Stimulated activated CD8-positive, alpha-beta memory T cell treated with anti-CD3 and anti-CD28 coated beads, Interleukin-7, amount 100 ng/mL, for 24 hours (primary cell): ENCODE measurements at places on chromosomes 13 and 19.

- DNase-seq = no peak
These were observed 47.2 kb downstream of the COMP start for GRCh38 chr19:18743784-18744418.

DNA sequence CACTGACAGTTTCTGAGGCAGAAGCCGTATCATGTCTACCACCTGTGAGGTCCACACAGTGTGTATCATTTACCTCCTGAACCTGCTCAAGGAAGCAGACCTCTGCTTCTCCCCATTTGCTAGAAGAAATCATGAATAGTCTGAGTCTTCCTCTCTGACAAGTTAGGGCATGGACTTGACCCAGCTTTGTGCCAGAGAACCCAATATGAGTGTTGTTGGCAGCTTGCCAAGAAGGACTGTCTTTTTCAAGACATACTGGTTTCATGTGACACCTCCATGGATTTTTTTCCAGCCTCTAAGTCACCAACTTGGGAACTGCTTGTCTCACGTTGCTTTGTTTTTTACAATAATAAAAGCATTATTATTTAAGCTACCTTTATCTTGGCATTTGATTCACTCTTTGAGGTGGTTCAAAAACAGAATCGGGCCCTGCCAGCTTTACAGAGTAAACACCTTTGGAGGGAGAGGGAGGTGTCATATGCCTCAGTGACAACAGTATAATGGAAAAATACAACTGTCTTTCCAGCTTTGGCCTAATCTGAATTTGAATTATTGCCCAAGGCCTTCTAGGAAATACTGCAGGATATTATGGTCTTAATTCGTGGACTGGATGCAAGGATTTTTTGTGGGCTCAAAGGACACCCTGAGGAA is 9.6 kb downstream of the ZNF211 start:
- no peak for DNase-seq

DNA sequence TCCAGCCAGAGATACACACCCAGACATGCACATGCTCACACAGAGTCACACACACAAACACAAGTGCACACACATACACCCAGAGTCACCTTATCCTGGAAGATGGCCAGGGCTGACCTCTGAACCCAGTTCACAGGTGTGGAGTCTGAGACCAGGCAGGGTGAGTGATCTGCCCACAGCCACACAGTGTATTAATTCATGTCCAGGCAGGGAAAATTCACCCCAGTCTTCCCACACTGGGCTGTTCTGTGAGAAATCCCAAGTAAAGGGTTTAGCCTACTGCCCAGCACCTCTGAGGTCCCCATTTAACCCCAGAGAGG is 2.0 kb downstream of the POU2F2 start:
- DNase-seq = no peak

- no peak for DNase-seq
These were observed 82.2 kb downstream of the LACC1 start for GRCh38 chr13:43961909-43962308.

DNA sequence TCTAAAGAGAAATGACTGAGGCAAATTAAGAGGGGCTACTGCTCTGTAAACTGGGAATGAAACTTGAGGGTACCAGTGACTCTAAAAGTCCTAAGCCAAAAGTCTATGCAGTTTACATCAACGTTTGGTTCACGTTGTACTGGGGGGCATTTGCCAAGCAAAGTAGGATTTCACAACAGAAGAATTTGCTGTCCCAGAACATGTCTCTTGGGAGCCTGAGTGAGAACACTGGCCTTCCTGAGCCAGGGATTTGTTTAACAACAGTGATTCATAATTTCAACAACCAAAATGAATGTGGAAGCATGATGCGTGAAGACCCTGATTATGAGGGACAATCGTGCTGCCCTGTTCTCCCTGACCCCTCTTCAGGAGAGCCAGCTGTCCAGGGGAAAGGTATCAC is 178.0 kb downstream of the OXGR1 start:
- no peak for DNase-seq

GRCh38 chr13:32682740-32683139 is 96.5 kb downstream of the PDS5B start:
- DNase-seq = no peak

GRCh38 chr19:50046649-50047503 is 21.1 kb downstream of the ZNF473 start:
- DNase-seq = peak; percentile 41

DNA sequence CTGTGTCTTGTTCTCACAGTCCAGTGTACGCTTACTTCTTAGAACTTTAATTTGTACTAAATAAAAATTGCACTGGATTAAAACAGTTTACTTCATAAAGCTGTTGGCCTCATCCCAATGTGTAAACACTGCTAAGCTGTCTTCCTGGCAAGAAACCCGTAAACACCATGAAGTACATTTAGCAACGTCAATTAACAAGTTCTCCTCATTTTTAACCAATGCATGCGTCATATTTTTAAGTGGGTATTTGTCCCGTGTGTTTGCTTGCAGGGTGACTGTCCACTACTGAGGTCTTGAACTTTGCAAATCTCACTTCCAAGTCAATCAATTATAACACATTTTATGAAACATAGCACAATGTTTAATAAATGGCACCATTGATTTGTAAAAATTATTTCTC is 28.2 kb downstream of the LAIR2 start:
- no peak for DNase-seq

GRCh38 chr19:21483589-21484170 is 21.7 kb upstream of the ZNF429 start:
- DNase-seq = peak; percentile 44

- DNase-seq = no peak
These were observed 9.6 kb upstream of the ELL start for GRCh38 chr19:18531485-18531884.
